ENCODE measurements at places on chromosomes 3 and 15.

GRCh38 chr3:69932501-69932900 lies 67.0 kb upstream of the SAMMSON start:
- DNase-seq: no peak

GRCh38 chr3:39531665-39532064 lies 64.2 kb downstream of the MOBP start:
- DNase-seq: no peak

- DNase-seq: peak; percentile 39
Observed at GRCh38 chr3:9500108-9501050, 53.2 kb downstream of the LHFPL4 start.

GRCh38 chr3:183401678-183402077 lies 26.7 kb downstream of the MCF2L2 start:
- no peak for DNase-seq

GRCh38 chr15:39592500-39592899 lies 11.6 kb downstream of the THBS1 start:
- no peak for DNase-seq

Measured in CD8-positive, alpha-beta memory T cell (primary cell).